Right ventricle myocardium superior (tissue), 1 donor: ENCODE measurements at places on chromosomes 5 and 9. TPM values are rescaled to one million over a fixed set of nuclear protein-coding genes. Genes with fewer than 3 reads are reported as not detected.

BAAT gene
- total RNA-seq = 0.08 TPM

ARL14EPL gene
- total RNA-seq = not detected

IFNK gene
- not detected for total RNA-seq

FREM1 gene
- 2.0 TPM for total RNA-seq

FOXD4L3 gene
- not detected for total RNA-seq

GRCh38 chr5:3607541-3608181 is 12.0 kb downstream of the IRX1 start:
- DNase-seq = no peak

- DNase-seq = no peak
Measured at GRCh38 chr5:141330299-141331080, at the start of gene PCDHGA1. Gene PCDHGA1 (plus strand): TSS chr5:141330514.

GRCh38 chr5:17151686-17152085 is 65.7 kb upstream of the BASP1 start:
- DNase-seq = no peak

GRCh38 chr5:68730220-68730978 is 363.4 kb upstream of the SLC30A5 start:
- DNase-seq = peak; percentile 44

GRCh38 chr5:27734838-27735237 is 696.5 kb upstream of the CDH9 start:
- DNase-seq = no peak

- peak; percentile 20 for DNase-seq
Measured at GRCh38 chr5:179163236-179164155, 103.3 kb downstream of the ZNF354C start.

- DNase-seq = no peak
Measured at GRCh38 chr5:58617241-58617640, 34.4 kb downstream of the RAB3C start.

GRCh38 chr9:99868845-99869244 is 37.6 kb upstream of the STX17 start:
- DNase-seq = no peak

GRCh38 chr5:58641533-58641932 is 58.7 kb downstream of the RAB3C start:
- no peak for DNase-seq

DNA sequence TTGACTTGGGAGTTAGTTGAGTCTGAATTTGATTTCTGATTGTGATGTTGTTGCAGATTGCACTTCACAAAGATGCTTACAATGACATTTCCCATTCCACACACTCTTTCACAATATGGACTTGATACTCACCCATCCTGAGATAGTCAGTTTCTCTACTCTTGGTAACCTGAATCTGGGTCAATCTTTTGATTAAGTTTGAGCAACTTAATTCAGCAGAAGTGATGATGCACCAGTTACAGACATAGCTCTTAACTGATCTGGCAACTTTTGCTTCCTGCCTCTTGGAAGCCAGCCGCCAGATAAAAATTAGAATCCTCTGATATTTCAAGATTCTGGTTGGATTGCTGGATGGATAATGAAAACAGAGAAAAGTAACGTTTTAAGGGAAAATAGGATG is 79.7 kb upstream of the OSMR start:
- no peak for DNase-seq

- no peak for DNase-seq
Measured at GRCh38 chr9:77945798-77946197, 85.8 kb downstream of the GNAQ start.

- DNase-seq = no peak
Measured at GRCh38 chr5:34459908-34460307, 196.2 kb upstream of the RAI14 start.
